ENCODE measurements at places on chromosomes 4 and X.
A peak's percentile ranks its signal among the peaks of the same experiment; 100 is the strongest.

GRCh38 chr4:94507708-94508107 lies 56.0 kb downstream of the PDLIM5 start:
- no peak for DNase-seq

DNA sequence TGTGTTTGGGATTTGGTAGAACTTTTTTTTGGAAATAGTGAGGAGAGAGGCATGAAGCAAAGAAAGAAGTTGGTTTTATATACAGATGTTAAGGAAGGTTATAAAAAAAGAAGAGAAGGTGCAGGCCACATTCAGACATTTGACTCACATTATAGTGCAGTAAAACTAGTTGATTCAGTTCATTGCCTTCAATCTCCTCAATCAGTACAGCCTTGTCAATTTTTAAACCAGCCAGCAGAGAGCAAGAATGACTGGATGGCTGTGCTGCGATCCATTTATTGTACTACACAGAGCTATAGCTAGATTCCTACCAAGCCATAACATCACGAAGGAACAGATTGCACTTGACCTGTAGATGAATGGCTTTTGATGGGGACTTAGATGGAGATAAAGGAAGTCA lies 79.7 kb upstream of the LSM6 start:
- DNase-seq = no peak

DNA sequence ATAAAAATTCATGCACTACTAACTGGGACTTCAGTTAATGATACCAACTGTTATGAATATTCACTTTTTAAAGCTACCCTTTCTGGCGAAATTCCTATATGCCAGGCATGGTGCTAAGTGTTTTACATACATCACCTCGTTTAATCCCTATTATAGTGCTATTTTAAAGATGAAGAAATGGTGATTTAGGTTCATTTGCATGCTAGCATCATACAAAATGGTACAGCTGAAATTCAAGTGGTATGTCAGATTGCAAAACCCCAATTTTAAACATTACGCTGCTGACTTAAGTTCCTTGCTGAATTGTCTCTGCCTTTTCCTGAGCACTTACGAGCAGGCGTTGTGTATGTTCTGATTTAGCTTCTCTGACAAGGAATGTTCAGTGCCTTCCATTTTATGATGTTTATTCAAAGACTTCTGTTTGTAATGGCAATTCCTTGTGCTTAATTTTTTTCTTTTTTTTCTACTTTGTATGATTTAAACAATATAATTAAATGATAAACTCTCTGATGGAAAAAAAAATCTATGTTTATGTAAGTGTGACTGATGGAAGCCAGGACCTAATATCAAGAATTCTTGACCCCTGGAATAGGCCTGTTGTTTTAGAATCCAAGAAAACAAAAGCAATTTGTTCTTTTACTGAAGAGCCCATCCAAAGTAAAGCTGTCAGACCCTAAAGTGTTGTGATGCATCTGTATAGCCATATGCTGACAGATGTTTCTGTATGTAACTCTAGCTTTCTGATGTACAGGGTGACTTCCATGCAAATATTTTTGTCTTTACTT lies 148.1 kb downstream of the PCDH7 start:
- DNase-seq = no peak

GRCh38 chr4:158811704-158812103 lies 42.9 kb downstream of the FNIP2 start:
- DNase-seq = no peak

- peak; percentile 1 for DNase-seq
Observed at GRCh38 chr4:87559090-87559837, 30.1 kb upstream of the SPARCL1 start.

DNA sequence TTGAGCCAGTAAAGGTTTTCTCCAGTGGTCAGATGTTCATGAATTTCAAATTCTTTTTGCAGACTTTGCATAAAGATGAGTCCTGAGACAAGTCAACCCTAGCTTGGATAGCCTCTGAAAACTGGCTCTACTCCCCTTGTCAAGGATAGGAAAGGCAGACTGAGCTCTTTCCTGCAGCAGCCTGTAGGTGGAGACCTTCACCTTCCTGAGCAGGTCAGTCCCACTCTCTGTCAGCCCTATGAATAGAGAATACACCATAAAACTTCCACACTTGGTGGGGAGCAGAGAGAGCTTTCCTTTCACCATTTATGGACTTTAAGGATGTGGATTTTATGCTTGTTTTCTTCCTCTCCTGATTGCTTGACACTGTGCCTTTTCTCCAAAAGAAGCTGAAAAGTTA lies 41.9 kb downstream of the PCDH19 start:
- no peak for DNase-seq

- no peak for DNase-seq
Observed at GRCh38 chrX:10485326-10485725, 135.1 kb downstream of the MID1 start.

DNA sequence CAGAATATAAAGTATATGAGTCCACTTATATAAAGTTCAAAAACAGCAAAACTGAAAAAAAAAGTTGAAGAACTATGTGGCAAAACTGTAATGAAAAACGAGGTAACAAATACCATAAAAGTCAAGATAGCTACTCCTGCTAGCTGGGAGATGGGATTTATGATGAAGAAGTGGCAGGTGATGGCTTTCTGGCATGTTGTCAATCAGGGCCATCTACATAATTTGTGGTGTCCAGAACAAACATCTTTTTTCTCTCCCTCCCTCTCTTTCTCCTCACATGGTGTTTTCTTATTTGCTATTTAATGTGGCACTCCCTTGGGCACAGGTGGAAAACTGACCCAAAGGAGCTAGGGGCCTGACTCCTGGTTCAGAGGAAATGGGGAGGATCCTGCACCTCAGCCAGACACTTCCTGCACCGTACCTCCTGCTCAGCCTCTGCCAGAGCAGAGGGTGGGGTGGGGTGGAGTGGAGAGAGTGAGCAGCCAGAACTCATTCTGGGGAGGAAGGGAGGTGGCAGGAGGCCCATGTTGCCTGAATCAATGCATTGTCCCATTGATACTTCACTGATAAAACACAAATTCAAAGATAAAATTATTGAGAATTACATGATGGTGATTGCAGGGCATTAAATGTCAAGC lies 5.3 kb upstream of the SAP30 start:
- no peak for DNase-seq

DNA sequence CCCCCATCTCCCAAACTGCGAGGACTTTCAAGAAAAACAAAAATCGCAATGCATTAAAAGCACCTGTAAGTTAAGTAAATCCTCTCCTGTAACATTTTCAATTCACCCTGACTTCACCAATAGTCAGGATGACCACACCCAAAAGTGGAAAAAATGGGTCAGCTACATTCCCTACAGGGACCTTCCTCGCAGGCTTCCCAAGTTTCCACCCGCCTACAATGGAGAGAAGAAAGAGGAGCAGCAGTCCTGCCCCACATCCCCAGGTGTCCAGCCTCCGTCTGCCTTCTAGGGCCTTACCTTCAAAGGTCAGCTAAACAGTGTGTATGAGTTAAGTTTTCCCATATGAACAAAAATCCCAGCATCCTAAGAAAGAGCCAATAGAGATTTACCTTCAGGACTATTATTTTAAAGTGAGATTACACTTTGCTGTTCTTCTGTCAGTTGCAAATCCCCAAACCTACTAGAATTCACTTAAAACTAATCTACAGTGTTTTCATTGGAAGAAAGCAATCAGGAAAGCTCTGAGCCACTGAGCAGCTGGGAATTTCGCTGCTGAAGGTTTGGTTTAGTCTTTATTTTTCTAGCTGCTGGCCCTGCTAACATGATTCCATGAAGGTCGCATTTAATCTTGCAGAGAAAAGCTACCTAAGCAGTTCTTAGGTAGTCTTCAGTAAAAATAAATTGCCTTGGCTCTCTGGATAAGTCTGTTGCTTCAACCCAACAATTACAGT lies 12.5 kb downstream of the IRF2 start:
- no peak for DNase-seq

- DNase-seq = no peak
Observed at GRCh38 chrX:39162322-39162735, 361.1 kb downstream of the MID1IP1 start.

DNA sequence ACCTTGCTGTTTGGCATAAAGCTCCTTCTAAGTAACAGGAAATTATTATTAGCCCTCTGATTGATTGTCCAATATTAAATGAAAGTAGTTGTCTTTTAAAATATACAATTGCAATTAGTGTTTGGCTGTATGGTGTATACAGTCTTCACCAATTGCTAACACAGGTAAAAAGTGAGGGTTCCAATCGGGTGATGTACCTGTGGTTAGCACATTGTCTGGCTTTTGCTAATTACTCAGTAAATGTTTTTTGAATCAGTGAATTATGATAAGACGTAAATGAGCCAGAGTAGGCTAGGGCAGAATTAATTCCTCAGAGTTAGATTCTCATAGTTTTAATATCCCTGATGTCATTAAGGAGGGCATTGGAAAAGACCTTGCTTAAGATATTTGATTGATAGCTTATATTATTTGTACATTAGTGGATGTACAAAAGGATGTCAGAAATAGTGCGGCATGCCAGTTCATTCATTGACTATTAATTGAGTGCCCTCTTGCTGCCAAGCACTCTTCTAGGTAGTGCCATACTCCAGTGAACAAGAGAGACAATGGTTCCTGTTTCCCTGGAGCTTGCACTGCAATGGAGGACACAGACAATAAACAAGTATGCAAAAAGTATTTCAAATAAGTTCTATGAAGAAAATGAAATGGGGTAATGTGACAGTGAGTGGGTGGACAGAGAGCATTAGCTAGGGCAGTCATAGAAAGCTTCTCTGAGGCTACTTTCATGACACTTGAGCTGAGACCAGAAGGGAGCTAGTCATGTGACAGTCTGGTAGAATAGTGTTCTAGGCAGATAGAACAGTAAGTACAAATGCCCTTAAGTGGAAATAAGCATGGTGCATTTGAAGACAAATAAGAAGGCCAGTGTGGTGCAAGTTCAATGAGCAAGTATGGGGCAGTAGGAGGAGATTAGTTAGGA lies 205.9 kb upstream of the CASK start:
- DNase-seq = no peak

- no peak for DNase-seq
Observed at GRCh38 chr4:148366251-148366650, 76.0 kb downstream of the NR3C2 start.

Data from activated CD8-positive, alpha-beta memory T cell treated with anti-CD3 and anti-CD28 coated beads for 1 hour (primary cell).